CD4-positive, alpha-beta T cell treated with Interleukin-21 for 1 hour (primary cell): ENCODE measurements at places on chromosomes 6 and 20.

DNA sequence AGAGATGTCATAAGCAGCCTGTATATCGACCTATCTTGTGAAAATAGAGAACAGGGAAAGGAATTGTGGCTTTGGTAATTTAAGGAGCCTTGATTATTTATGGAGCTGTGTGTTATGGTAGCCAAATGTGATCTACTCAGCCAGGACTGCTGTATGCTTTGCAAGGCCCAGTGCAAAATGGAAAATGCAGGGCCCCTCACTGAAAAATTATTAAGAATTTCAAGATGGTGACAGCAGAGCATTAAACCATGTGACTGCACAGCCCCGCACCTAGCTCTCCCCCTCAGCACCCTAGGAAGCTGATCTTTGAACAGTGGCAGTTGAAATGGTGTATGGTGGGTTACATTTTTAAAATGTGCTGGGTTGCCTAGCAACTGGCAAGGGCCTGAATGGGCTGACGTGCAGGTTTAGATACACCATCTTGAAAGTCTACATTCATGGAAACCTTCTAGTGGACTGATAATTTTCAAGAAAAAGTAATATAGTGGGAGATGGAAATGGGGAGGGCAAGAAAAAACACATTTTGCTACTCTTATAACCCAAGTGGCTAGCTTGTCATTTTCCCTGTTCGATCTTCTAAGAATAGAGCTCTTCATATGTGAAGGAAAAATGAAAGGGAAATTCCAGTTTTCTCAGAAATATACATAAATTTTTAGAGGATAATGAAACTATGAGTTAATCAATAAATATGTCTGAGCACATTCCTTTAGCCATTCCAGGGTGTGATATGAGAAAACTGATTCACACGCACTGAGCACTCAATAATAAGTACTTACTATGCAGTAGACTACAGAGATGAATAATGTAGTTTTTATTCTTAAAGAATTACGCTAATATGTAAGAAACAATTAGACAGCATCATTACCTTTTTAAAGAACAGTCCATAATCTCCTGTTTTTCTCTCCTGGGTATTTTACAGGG, 208.0 kb downstream of the ARHGAP18 start:
- no peak for DNase-seq

GRCh38 chr20:4411744-4412143, 310.0 kb upstream of the PRND start:
- DNase-seq = no peak

DNA sequence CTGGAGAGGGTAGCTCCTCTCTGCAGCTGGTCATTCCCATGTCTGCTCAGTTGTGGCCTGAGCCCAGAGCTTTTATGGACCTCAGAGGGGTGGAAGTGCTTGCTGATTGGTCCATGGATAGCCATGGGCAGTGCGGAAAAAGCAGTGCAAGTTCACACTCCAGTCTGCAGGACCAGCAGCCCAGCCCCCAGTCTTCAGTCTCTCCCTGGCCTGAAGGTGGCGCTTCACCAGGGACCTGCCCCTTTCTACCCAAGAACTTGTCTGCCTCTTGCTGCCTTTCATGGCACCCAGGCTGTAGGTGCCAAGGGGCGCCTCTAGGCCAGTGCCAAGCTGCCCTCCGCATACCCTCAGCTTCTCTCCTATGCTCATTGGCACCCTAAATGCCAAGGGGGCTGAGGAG, 91.0 kb downstream of the TBXT start:
- DNase-seq = no peak

DNA sequence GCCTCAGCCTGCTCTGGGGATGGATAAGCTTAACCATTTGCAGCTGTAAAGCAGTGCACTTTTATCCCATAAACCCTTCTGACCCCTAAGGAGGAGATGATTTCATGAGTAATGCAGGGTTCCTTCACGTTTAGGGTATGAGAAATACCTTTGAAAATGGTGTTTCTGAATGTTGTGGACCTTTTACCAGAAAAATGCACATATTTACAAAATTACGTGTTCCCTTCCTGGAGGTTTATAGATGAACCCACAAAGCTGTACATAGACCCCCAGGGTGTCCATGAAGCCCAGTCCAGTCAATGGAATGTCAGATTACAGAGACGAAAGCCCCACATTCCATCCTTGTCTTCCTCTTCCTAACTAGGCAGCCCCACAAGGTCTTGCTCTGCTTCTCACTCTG, 78.6 kb upstream of the INSM1 start:
- no peak for DNase-seq

- no peak for DNase-seq
Measured at GRCh38 chr6:47741807-47742206, 40.0 kb upstream of the OPN5 start.

- DNase-seq = no peak
Measured at GRCh38 chr6:90502381-90502780, 84.5 kb downstream of the MAP3K7 start.

DNA sequence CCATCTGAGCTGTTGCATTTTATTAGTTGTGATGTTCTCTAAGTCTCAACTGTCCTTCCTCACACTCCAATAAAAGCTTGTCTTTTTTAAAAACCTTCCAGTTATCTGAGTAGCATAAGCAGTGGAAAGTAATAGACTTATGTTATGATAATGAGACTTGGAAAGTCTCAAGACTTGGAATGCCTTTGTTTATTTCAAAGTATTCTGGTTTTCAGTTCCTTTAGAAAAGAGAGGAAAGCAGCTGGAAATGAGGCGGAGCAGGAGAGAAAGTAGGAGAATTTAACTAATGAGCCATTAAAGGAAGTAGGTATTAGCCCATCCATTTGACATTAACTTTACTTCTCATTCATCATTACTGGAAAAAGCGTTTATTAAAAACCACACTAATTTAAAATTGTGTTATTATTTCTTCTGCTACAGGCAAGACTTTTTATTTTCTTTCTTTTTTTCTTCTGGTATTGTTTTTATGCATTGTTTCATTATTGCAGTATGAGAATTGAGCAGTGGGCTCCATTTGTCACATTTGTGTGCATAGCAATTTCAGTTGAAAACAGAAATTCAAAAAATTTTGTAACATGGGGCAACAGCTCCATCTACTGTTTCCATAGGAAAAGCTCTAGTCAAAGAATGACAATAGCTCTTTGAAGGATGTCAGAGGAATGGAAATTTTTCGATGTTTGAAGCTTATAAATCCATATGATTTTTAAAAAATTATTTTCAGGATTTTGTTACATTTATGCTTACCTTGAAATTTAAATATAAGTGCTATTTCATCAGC, 194.8 kb downstream of the COL9A1 start:
- peak; percentile 38 for DNase-seq

GRCh38 chr20:19015351-19016139, 196.9 kb upstream of the SLC24A3 start:
- no peak for DNase-seq

GRCh38 chr6:54084231-54084630, 27.0 kb upstream of the MLIP start:
- no peak for DNase-seq

DNA sequence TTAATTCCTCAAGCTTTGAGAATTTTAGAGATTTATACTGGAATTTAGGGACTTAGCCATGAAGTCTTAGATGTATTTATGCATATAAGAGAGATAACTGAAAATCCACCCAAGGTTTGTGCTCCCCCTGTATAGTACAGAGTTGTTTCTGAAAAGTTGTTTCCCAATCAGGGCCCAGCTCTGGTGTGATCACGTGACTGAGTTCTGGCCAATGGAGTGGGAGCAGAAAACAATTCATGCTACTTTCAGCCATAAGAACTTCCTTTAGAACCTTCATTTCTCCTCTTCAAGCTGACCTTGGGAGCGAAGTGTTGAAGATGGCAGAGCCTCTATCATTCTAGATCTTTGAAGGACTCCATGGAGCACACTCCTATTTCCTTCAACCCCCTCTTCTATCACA, 151.0 kb downstream of the RCAN2 start:
- DNase-seq = no peak

- no peak for DNase-seq
Measured at GRCh38 chr20:17636523-17637412, 45.3 kb downstream of the RRBP1 start.

DNA sequence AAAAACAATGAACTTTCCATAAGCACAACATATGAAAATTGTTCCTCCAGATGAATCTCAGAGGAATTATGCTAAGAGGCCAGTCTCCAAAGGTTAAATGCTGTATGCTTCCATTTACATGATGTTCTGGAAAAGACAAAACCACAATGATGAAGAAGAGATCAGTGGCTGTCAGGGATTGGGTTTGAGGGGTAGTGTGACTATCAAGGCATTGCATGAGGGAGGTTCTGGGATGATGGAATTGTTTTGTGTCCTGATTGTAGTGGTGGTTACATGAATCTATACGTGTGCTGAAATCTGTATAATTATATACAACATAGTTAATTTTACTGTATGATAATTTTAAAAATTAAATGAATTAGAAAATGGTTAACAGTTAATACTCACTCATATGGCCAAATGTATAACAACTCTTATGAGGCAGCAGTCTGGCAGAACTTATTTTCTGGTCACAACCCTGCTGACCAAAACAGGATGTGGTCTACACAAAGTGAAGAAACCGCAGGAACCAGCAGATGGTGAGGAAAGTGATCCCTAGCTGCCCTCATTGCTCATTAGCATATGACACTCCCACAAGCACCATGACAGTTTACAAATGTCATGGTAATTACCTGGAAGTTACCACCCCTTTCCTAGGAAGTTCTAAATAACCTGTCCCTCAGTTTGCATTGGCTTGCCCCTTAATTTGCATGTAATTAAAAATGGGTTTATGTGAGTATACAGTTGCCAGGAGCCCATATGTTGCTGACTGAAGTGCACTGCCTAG, 31.9 kb downstream of the NSFL1C start:
- DNase-seq = peak; percentile 83

GRCh38 chr6:71349976-71350615, 61.5 kb downstream of the OGFRL1 start:
- no peak for DNase-seq
